Stimulated activated CD8-positive, alpha-beta memory T cell treated with anti-CD3 and anti-CD28 coated beads, Interleukin-12 subunit alpha, Interleukin-12 subunit beta, amount 100 ng/mL, for 4 hours (primary cell): ENCODE measurements at places on chromosomes 12 and 14.

GRCh38 chr12:8781381-8782127 is 40.9 kb upstream of the A2ML1 start:
- no peak for DNase-seq

- no peak for DNase-seq
Measured at GRCh38 chr12:130879781-130880389, 8.0 kb downstream of the RAN start.

DNA sequence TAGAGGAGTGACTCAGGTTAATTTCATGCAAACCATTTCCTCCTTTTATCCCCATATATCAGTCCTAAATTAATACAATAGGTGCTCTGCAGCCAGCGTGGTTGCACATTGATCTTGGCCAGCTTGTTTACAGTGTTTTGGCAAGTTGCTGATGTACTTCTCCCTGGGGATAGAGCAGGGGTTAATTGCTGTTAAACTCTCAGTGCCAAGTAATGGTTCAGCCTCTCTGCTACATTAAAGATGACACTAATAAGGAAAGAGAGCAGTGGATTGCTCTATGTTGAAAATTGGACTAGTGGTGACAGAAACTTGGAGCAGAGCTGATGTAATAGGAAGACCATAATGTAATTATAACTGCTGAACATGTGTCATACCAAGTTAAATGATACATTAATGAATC is 717.5 kb downstream of the RERGL start:
- DNase-seq = no peak

DNA sequence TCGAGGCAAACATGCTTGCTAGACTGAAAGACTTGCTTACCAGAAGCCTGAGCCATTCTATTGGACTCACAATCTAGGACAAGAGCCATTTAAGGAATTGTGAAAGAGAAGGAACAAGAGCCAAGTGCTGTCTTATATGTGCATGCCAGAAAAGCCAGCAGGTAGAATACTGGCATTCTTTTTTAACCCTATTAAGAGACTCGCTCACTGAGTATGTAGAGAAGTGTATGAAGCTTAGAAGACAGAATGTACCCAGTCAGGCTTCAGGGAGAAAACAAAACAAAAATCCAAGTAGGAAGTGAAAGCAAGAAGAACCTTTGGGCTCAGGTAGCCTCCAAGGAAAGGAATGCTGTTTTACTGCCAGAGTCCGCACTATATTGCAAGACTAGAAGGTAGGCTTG is 65.9 kb downstream of the DCAF5 start:
- no peak for DNase-seq

DNA sequence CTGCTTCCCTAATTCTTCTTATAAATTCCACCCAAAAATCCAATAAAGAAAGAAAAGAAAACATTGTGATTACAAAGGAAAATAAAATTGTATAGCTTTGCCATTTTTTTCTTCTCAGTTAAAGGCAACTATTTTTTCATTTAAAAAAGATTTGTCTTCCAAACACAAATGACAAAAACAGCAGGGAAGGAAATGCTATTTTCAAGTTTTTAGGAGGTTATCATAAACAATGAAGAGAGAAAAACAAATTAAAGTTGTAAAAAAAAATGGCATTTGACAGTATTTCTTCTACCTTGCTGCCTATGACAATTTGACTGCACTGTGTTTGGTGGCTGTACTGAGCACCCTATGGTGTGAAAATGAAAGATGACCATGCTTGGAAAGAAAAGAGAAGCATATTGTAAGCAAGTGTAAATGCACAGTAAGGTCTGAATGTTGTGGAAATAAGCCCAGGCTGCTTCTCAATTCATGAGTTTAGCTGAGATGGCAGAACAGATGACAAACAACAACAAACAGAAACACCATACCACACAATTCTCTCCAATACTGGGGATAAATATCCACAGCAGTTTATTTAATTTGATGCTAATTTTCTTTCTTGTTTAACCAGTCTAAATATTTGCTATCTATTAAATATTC is 109.8 kb downstream of the PRKD1 start:
- no peak for DNase-seq
